ENCODE measurements at places on chromosomes 4 and X.

DNA sequence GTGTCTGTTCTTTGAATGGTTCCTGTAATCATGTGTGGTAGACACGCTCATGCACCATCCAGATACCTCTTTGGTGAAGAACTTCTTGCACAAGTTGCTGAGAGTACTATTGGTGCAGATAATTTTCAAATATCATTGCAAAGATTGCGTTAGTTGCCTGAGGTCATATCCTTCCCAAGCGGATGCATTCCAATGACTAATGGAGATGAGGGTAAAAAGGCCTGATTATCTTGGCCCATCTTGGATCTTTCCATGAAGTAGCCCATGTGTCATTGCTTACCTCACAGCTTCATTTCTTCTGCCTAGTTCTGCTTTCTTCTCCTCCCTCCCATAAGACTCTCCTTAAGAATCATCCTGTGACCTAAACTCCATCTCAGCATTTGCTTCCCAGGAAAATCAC is 384.9 kb upstream of the CNKSR2 start:
- peak; percentile 12 for DNase-seq

DNA sequence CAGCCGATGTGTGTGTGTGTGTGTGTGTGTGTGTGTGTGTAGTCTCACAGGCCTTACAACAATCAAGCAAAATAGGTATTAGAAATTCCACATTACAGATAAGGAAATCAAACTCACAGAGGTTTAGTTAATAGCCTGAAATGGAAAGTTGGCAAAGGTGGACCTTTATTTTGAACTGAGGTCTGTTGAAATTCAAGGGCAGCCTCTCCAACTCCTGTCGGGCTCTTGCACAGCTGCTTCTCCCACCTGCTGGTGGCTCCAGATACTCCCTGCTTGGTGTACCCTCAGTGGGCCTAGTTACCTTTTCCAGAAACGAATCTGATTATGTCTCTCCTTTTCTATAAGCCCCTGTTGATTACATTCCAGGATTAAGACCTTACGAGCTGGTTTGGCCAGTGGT is 195.9 kb downstream of the MGST2 start:
- DNase-seq, result no peak

- no peak for DNase-seq
Measured at GRCh38 chr4:86358257-86358656, 1.6 kb downstream of the MAPK10 start.

DNA sequence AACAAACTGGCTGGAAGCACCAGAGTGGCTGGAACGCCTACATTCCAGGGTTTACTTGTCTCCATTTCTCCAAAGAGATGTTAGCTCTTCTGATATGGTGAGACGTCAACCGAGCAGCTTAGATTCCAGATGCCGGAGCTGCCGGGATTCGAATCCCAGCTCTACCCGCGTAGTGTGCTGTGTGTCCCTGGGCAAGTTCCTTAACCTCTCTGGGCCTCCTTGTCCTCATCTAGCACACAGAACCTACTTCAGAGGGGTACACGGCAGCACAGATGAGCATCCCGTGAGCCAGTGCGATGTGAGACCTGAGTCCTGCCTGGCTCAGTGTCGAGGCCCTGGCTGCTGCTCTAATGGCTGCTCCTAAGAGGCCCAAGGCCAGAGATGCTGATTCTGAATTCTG is 60.1 kb downstream of the ABLIM2 start:
- DNase-seq, result no peak

- peak; percentile 22 for DNase-seq
Measured at GRCh38 chrX:23633834-23634580, 33.3 kb upstream of the PRDX4 start.
